HTR-8/SVneo (cell line): ENCODE measurements at places on chromosomes 12 and 14.

GRCh38 chr14:68295316-68295816, 475.8 kb downstream of the RAD51B start:
- no peak for DNase-seq

DNA sequence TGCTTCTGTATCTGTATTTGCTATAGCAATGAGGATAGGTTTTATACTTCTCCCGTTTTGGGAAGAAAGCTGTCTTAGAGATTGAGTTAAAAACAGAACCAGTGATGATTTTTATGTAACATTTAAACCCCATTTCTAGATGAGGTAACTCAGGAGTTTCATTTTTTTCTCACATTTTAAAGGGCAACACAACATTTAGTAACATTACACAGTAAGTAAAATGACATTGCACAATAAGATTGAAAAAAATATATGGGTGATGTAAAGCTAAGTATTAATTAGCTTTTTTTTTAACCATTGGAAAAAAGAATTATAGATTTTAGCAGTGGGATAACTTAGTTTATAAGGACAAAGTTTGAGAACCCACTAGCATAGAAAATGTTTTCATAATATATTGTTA, 25.2 kb upstream of the SCFD1 start:
- DNase-seq, result no peak

DNA sequence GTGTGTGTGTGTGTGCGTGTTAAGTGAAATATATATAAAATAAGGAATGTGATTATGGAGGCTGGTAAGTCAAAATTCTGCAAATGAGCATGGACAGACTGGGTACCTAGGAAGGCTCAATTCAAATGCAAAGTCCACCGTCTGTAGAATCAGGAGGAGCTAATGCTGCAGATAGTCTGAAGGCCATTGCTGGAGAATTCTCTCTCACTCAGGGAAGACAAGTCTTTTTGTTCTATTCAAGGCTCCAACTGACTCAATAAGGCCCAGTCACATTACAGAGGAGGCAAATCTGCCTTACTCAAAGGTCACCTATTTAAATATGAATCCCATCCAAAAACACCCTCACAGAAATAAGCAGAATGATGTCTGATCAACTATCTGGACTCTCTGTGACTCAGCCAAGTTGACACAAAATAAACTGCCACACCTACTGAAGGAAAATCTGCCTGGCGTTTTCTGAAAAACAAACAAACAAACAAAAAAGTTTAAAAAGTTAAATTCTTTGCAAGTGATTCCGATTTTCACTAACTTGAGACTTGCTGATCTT, 684 bp upstream of the KLRF2 start:
- no peak for DNase-seq

- DNase-seq, result no peak
These were observed 805.2 kb downstream of the GALC start for GRCh38 chr14:87187786-87188185.

DNA sequence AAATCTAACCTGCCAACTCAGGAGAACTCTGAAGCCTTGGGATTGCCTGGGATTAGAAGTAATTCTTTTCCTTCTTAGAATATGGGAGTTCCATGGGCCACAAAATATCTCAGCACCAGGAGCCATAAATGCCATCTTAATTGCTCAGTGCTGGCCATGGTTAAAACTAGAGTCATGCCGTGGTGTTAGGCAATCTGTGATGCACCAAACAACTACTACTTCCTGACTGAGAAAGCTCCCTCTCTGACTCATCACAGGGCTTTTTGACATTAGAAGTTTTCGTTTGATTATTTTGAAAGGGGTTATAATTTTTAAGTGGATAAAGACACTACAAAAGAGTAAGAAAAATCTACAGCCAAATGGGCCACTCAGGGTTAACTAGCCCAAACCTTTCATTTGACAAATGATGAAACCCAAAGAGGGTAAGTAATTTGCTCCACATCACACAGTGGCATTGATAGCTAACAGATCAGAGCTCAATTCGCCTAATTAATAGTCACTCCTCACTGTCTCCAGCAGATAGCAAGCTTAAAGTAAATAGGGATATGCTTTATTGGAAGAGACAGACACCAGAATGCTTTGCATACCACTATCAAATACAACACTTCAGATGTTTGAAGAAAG, 377.3 kb downstream of the EMP1 start:
- no peak for DNase-seq

DNA sequence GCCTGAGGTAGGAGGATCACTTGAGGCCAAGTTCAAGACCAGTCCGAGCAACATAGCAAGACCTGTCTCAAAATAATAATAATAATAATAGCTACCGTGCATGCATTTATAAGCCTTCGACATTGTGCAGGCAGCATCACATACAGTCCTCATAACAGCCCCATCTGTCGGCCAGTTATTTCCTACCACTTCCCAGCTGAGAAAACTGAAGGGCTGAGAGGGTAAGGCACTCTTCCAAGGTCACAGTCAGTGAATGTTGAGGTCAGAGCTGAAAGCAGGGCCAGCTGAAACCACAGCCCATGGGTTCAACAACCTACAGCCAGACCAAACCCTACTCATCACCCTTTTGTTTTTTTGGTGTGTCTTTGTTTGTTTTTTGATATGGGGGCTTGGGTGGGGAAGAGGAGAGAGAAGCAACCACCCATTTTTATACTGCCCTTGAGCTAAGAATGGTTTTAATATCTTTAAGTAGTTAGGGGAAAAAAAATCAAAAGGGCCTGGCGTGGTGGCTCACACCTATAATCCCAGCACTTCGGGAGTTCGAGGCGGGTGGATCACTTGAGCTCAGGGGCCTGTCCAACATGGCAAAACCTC, 16.8 kb upstream of the ITPK1 start:
- DNase-seq, result peak; percentile 40

DNA sequence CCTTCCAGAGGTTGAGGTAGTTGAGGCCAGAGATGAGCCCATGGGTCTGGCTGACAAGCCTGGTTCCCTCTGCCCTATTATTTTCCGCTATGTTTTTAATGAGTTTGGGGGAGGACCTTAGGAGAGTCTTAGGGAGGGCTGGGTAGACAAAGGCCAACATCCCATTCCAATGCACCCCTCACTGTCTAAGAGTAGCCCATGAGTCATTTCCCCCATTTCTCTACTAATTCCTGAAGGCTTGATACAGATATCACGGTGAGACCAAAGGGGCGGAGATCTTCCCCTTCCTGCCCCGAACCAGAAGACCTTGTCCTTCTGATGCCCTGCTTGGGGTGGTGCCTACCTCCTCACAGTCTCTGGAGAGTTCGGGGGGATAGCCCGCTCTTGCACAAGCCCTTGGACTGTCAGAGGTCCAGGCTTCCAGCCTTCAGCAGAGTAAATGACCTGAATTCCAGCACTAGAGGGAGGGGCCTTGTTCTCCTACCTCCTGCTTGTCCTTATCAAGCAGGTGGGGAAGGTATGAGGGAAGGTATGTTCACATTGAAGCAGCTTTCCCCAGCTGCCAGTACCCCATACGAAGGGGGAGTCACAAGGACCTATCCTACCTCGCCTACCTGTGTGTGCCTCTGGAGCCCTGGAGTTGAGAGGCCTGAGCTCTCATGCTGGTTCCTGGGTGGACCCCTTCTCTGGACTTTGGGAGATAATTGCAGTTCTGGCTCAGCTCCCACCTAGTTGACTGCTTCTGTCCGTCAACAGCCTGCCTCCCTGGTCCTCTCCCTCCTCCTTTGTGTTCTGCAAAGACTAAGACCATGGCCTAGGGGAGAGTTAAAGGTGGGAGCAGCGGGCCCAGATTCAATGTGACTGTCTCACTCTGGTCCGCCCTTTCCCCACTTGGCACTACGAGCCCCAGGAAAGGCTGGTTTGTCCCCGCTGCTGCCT, 3.7 kb downstream of the PSMB11 start:
- no peak for DNase-seq

- DNase-seq, result peak; percentile 94
These were observed 72.0 kb downstream of the IRF2BPL start for GRCh38 chr14:76956316-76957090.

GRCh38 chr12:64065881-64066451, 156.1 kb downstream of the KICS2 start:
- DNase-seq, result no peak

- DNase-seq, result no peak
These were observed 31.4 kb upstream of the C12orf76 start for GRCh38 chr12:110079477-110080400.

DNA sequence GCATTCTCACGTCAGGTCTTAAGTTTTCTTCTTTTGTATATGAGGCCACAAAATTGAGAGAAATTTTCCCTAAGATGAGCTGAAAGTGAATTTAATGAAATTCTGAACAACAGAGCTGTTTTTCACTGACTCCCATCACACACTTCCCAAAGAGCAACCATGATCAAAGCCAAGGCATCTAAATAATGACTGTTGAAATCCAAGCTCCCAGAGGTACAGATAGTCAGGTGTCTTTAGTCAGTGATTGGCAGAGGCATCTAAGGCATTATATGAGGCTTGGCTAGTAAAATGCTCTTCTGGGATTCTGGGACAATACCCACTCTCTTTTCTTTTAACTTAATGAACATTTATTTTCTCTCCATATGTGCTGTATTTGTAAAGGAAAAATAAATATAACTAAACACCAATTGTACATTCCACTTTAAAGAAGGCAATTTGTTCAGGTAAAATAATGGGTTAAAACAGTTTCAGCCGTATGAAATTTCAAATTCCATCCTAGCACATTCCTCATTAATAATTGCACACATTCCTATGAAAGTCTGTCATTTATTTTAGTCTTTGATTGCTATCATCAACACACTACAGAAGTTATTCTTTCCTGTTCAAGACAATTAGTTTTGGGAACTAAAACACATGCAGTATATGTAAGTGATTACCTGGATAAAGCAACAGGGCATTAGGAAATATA, 871 bp upstream of the SSTR1 start:
- DNase-seq, result no peak

GRCh38 chr12:14238221-14238792, 127.2 kb upstream of the ATF7IP start:
- DNase-seq, result no peak

DNA sequence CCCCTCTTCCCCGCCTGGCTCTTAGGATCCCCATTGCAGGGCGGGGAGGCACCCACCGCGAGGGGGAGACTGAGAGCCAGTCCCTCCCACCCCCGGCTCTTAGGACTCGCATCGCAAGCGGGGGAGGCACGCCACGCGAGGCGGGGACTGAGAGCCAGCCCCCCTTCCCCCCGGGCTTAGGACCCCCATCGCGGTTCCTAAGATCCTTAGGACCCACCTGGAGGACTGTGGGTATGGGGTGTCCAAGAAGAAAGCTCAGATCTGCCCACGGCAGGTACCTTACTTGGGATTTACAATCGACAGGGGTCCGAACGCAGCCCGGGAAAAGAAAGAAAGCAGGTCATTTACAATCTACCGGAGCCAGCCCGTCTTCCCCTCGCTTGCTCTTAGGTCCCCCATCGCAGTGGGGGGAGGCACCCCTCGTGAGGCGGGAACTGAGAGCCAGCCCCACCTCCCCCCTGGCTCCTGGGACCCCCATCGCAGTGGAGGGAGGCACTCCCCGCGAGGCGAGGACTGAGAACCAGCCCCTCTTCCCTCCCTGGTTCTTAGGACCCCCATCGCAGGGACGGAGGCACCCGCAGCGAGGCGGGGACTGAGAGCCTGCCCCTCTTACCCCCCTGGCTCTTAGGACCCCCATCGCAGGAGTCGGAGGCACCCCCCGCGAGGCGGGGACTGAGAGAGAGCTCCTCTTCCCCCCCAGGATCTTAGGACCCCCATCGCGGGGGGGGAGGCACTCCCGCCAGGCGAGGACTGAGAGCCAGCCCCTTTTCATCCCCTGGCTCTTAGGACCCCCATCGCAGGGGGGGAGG, 43.7 kb downstream of the DDX11 start:
- DNase-seq, result peak; percentile 54

DNA sequence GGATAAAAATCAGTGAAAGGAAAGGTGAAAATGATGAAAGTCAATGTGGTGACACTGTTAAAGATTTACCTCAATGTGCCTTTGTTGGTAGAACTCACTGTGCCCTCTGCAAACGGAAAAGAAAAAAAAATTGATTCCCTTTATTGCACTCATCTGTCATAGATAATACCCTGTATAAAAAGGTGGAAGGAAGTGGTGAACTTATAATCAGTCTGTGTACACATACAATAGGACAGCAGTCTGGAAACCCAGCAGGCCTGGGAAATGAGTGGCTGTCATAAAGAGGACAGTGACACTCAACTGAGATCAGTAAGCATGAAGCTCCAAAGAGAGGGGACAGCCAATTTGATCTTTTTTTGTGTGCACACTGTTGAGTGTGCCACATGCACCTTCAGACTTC, 364.7 kb downstream of the NOVA1 start:
- no peak for DNase-seq

- DNase-seq, result no peak
These were observed 61.1 kb downstream of the WDR20 start for GRCh38 chr14:102200690-102201352.

GRCh38 chr12:119710965-119711551, 43.1 kb downstream of the PRKAB1 start:
- no peak for DNase-seq

GRCh38 chr12:104608998-104609397, 152.2 kb downstream of the CHST11 start:
- DNase-seq, result no peak
